ENCODE measurements at places on chromosomes 4 and X. TPM values are rescaled to one million over a fixed set of nuclear protein-coding genes. Genes with fewer than 3 reads are reported as not detected.

Gene SPANXA1
- total RNA-seq: not detected

Gene CHIC2
- total RNA-seq: 48.8 TPM

Gene DRD5
- not detected for total RNA-seq

Gene STK32B
- 0.50 TPM for total RNA-seq

All from fibroblast of lung (primary cell).